ENCODE measurements at places on chromosomes 3 and 15. TPM values are rescaled to one million over a fixed set of nuclear protein-coding genes. Genes with fewer than 3 reads are reported as not detected.

SLC35G2 gene
- total RNA-seq: 6.2 TPM

SSUH2 gene
- 0.24 TPM for total RNA-seq

FANCD2 gene
- 5.1 TPM for total RNA-seq

MRPS25 gene
- total RNA-seq: 17.3 TPM

UBA7 gene
- 16.6 TPM for total RNA-seq

VGLL3 gene
- 1.7 TPM for total RNA-seq

CRABP1 gene
- not detected for total RNA-seq

C3orf62 gene
- total RNA-seq: 0.96 TPM

HMG20A gene
- total RNA-seq: 12.4 TPM

ENTPD3 gene
- 8.2 TPM for total RNA-seq

HEG1 gene
- total RNA-seq: 12.3 TPM

JMJD7 gene
- total RNA-seq: 10.8 TPM

MLF1 gene
- total RNA-seq: 4.9 TPM

Data from tracheal epithelial cell (primary cell).